ENCODE measurements at places on chromosomes 2 and 18.

DNA sequence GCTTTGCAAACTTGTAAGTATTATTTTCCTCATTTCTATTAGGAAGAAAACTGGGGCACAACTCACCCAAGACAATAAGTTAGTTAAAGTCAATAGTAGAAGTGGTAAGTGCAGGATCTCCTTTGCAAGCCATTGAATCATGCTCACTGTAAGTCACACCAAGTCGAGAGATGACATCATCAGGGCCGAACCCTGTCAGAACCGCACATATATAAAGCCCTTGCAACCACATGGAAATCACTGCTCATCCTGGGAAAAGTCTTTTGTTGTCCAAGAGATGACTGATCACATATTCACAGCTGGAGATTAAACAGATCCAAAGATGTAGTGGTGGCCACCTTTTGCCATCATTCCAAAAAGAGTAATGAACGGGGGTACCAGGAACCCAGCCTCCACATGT lies 484.8 kb upstream of the ID2 start:
- ATAC-seq, result no peak

- ATAC-seq, result no peak
Observed at GRCh38 chr2:20414806-20415205, 32.1 kb upstream of the RHOB start.

DNA sequence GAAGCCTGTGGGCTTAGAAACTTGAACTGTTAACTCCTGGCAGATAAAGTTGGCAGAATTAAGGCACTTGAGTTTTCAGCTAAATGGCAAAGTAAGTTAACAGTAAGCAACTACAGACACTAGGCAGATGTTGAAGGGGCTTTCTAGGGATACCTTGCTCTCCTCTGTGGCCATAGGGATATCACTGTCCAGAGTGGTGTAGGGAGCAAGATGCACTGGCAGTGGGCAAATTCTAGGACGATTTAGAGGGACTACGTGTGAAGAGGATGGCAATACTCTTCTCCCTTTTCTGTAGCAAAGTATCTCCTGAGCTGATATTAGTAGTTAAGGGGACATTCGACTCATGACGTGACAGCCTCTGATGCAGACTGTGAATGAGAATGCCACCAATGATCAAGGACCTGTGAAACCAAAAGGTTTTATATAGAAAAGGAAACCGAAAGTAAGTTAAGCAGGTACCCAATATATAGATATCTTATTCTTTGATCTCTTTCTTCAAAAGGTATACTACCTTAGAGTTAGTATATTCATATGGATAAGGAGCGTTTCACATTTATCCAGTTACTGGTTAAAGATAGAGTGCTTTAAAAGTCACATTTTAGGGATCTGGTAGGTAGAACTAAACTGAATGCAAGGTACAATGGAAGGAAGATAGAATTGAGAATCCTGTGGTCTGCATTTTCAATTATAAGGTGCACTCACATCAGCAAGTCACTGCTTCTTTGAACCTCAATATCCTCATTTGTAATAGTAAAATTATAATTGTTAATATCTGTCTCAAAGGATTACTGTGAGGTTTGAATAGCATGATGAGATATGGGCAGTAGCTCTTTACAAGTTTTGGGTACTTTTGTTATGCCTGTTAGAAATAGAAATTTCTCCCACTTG lies 106.4 kb downstream of the KCNH7 start:
- ATAC-seq, result peak; percentile 79

GRCh38 chr18:9067823-9068222 lies 34.7 kb upstream of the NDUFV2 start:
- ATAC-seq, result no peak

GRCh38 chr2:64996871-64997307 lies 7.7 kb downstream of the SLC1A4 start:
- ATAC-seq, result no peak

GRCh38 chr18:28961669-28962228 lies 784.8 kb upstream of the CDH2 start:
- ATAC-seq, result no peak

DNA sequence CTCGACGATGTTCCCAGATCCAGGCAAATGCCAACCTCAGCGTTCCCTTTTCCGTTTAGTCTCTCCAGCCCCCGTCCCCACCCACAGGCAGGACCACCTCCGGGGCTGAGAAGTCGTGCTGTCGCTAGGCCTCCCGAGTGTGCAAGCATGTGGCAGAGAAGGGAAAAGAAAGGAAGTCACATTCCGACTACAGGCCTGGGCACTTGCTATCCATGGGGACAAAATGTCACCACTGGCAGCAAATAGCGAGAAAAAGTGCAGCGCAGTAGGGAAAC lies 420 bp downstream of the PIGN start:
- no peak for ATAC-seq

DNA sequence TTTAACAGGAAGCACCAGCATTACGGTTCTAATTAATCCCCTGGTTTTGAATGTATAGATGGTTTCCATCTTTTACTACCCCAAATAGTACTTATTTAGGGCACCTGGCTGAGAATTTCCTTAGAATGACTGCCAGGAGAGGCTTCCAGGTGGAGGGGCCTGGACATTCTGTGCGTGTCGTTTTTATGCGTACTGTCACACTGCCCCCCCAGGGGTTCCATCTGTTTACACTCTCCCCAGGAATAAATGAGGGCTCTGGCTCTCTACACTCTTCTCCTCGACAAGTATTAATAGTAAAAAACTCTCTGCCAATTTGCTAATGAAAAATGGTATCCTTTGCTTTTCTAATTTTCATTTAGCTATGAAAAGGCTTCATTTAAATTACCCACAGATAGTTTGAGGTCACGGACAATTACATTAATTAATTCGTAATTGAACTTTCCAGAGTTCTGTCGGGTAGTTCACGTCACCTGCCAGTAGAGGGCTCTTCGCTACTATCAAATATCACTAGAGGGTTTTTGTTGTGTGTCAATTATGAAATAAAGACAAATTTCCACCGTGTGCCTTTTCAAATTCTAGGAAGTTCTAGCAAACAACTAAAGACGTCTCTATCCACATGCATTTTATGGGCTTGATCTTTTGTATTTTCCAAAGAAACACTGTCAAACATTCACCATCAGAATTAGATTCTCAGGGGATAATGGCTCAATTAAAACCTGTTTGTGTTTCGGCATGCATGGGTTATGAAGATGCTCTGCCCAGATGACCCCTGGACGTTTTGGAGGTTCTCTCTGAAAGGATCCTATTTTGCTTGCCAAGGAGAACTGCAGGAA lies 88.8 kb upstream of the ASB18 start:
- ATAC-seq, result no peak

DNA sequence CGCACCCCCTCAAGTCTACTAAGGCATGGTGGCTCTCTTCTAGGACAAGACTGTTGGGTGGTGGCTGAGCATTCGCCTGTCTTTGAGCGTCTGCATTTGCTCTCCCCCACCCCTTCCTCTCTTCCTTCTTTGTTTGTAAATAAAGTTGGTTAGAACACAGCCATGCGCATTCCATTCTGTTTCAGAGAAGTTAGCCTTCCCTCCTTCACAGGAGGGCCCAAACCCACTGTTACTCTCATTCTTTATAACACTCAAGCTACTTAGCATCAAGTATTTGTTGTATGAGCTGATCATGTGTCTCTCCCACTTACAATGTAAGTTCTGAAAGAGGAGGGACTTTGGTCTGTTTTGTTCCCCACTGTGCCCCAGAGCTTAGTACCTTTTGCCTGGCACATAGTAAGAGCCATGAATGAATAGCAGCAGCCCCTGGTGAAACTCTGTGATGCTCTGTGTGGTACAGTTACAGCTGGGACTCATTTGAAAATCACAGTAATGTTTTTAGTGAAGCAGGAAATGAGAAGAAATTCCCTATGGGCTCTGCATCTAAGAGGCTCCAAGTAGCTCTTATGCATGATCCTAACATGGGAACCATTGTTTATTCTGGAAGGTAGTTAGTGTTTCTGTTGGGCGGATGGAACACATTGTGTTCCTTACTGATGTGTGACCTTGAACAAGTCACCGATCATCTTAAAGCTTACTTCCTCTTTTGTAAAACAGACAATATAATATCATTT lies 7.7 kb downstream of the MGAT5 start:
- ATAC-seq, result peak; percentile 70

- peak; percentile 78 for ATAC-seq
Observed at GRCh38 chr2:135563793-135564192, 32.5 kb downstream of the R3HDM1 start.

GRCh38 chr2:223601932-223602666 lies at the start of gene SCG2:
SCG2 (minus strand) TSS chr2:223602361; CDS start chr2:223599282, 3,079 bp downstream.
- ATAC-seq, result peak; percentile 45

- ATAC-seq, result peak; percentile 70
Observed at GRCh38 chr2:108612153-108612513, 77.9 kb downstream of the LIMS1 start.

- ATAC-seq, result no peak
Observed at GRCh38 chr2:98155291-98155690, 68.3 kb downstream of the VWA3B start.

DNA sequence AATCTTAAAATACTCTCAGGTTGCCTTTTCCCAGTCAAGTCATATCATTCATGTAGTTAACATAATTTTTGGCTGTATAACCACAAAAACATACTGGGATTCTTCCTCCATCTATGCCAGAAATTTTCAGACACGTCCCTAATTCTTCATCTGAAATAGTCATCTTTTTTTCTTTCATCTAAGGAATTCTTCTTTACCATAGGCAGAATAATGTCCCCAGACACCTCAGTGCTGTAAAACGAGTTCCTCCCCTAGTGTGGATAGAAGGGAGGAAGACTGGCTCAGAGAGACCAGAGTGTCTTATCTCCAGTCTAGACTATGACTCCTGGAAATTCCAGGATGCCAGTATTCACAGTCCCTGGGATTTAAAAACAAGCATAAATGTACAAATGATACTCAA lies 127.8 kb downstream of the MREG start:
- no peak for ATAC-seq

GRCh38 chr2:5076599-5076998 lies 615.6 kb upstream of the SOX11 start:
- no peak for ATAC-seq

- peak; percentile 65 for ATAC-seq
Observed at GRCh38 chr2:63738019-63738418, 103.7 kb upstream of the UGP2 start.

GRCh38 chr2:86281066-86281700 lies 56.2 kb downstream of the REEP1 start:
- no peak for ATAC-seq

DNA sequence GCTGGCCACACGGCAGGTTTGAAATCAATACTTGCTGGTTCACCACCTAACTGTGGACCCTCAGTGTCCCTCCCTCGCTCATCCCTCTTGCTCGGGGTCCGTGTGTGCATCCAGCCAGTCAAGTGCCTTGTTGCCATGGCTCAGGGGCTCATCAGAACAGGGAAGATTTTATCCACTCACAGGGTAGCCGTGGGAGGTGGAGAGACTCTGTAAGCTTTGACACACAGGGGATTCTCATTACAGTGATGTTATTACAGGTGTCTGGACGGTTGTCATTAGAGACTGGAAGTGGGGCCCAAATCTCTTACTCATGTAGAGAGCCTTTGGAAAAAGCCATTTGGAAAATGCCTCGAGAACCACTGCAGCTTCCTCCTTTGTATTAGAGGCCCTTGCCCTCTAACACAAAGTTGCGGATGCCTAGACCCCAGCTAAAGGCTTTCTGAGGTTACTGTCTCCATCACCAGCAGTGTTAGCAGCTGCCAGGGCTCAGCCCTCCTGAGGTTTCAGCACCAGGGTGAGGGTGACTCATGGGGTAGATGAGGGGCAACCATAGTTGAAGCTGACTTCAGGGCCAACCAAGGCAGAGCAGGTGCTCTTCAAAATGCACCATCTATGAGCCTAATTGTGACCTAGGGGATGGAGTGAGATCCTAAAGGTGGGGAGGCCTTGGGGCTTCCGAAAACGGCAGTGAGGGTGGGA lies 195.6 kb downstream of the CLIP4 start:
- ATAC-seq, result no peak

DNA sequence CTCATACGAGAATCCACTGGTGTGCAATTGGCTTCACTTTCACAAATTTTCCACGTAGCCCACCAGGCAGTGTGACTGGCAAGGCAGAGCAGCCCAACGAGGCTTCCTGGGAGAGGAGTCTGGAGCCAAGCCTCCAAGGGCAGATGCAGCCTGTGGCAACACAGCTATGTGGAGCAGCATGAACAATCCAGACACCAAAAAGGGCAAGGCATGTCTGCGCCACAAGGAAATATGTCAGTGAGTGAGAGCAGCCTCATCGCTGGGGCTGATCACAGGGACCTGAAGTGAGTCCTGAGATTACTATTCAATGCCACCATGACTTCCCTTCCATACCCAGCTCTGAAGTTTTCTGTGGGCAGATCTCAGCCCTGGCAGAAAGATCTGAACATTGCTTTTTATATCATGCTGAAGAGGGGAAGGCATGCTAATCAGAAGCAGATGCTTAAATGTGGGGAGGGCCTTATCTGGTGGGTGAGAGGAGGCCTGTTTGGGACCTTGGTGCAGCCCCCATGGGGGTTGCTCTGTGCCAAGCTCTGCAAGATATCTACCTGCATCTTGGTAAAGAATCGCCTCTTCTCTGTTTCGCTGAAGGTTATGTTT lies 40.0 kb upstream of the PUM2 start:
- ATAC-seq, result peak; percentile 18

DNA sequence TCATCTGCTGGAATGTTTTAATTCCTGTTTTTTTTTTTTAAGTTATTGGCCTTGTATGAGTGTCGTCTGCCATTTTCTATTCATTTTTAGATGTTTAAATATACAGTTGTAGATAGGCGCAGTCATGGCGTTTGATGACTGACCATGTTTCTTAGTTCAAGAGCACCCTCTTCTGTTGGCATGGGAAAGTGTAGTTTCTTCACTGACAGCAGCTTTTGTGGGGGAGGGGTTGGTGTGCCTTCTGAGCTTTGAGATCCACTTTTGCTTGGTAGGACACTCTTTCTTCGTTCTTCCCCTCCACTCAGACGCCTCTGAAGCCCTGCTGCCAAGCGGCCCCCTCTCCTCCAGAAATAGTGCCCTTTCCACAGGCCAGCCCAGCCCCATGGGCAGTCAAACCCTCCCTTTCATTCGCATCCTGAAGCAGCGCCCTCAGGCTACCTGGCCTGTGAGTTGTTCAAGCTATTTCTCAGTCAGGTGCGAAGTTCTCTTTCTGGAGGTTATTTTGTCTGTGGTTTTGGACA lies 492.0 kb downstream of the TNS1 start:
- peak; percentile 40 for ATAC-seq

- ATAC-seq, result no peak
Observed at GRCh38 chr18:78742218-78742745, 237.3 kb upstream of the SALL3 start.

- no peak for ATAC-seq
Observed at GRCh38 chr2:56508662-56509061, 324.9 kb downstream of the CCDC85A start.
